ENCODE measurements at places on chromosomes 12 and 14. TPM values are rescaled to one million over a fixed set of nuclear protein-coding genes. Genes with fewer than 3 reads are reported as not detected.

DNA sequence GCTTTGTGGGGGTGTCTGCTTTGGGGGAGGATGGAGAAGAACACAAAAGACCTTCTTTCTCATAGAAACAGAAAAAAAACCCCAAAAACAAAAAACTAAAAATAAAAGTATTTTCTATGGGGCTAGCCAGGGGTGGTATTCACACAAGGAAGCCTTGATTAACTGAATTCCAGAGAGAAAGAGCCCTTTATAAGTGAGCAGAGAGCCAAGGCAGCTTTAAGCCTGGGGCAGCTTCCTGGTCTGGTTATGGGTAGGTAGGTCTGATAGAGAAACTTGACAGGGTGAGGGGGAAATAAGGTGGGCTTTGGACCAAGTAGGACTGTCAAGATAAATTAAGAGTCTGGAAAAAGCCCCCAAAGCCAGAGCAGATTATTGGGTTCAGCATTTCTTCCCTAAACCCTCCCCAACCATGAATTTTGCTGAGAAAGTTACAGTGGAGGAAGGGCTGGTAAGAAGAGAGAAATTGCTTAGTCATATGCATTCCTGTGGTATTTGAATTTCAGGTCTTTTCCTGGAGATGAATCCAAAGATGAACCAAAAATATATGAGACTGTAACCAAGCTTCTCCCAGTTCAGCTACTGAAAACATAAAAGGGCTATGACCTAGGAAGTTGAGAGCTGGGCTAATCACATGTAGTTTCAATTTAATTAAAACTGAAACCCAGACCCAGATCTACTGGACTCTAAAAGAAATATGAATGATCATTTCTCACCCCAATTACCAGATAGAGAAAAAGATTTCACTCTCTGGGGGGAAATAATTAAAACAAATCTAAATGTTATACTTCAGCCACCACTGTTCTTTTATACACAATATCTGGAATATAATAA, 144.8 kb downstream of the TBC1D30 start:
- DNase-seq, result no peak

DNA sequence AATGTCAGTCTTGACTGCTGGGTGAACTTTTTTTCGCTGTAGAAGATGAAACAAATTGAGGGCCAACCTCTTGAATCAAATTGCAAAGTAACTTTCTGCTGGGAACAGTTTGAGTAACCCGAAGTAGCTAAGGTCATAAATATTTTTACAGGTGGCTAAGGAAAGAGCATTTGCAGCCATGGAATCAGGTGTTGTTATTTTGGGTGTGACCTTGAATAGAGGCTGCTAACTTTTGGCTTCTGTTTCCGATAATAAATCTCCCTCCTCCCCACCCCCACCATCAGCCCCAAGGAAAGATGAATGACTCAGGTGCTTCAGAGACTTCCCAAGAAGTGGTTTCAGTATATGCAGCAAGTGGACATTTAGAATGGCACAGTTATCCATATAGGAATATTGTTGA, 571.7 kb downstream of the DIO2 start:
- no peak for DNase-seq

Gene KRT8
- 104 TPM for total RNA-seq

Gene LMNTD1
- not detected for total RNA-seq

Gene STYK1
- total RNA-seq, result not detected
